Stimulated activated CD4-positive, alpha-beta T cell treated with anti-CD3 and anti-CD28 coated beads, Interleukin-12 subunit alpha, Interleukin-12 subunit beta, amount 100 ng/mL, for 48 hours (primary cell): ENCODE measurements at places on chromosomes 7 and 10.

DNA sequence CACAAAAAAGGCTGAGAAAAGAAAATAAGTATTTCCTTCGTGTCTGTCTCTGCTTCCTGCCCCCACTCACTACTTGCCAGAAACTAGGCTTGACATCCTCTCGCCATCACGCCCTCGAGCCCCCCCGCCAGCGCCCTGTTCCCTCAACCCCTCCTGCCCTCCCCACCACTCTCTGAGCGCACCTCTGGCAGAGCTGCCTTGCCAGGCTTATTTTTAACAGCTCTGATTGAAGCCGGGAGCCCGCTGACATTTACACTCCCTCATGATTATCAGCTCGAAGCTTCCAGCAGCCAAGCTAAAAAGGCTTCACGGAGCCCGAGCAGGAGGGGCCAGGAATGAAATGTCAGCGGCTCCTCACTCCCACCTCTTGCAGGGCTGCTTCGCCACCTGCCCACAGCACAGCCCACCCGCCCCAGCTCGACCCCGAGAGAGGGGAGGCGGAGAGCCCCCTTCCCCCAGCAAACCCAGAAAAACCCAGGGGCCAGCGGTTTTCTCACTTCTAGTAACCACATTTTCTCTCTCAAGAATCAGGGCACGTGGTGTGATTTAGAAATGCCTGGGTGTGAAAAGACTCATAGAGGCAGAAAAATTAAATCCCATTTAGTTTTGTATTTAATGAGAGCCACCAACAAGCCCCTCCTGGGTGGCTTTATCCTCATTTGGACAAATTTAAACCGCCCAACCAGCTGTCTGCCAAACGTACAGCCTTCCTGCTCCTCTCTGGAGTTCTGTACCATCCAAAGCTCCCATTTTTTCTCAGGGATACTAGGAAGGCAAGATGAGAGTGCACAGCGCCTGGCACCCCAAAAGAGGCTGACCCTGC, 89.3 kb downstream of the SLIT1 start:
- no peak for DNase-seq

DNA sequence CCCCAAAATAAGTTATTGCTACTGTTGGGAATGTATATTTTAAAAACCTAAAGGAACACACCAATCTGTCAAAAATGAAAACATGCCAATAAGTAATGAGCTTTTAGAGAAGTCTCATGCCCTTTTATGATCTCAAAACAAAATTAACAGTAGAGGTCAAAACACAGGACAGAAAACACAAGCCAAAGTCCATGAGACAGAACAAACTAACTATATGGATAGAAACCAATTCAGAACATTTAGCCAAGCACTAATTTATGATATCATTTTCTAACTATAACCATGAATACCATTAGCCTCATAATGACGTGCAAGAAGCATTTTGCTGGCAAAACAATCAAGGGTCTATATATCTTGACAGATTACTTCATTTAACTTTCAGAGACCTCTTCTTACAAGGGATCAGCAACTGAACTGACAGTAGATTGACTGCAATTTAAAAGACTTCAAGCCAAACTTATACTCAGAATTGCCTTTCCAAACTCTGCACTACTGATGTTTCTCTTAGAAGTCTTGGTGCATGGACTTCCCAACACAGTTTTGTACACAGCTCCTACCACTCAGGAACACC, 200.9 kb downstream of the DOCK4 start:
- DNase-seq: no peak

DNA sequence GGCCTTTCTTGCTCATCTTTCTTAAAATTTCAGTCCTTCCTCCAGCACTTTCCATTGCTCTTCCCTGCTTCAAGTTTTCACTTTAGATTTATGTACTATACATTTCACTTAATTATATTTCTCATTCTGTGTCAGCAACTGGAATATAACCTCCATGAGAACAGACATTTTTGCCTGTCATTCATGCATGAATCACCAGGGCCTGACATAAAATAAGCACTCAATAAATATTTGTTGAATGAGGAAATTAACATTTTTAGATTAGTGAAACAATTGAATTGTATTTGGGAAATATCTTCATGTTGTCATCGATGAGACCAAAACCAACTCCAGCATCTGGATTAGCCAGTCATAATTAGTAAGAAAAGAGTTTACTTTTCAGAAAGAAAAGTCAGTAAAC, 6.1 kb downstream of the SAMD9L start:
- no peak for DNase-seq

GRCh38 chr10:22247636-22248035, 29.8 kb upstream of the EBLN1 start:
- DNase-seq: no peak

GRCh38 chr10:120041807-120042559, 149.5 kb downstream of the SEC23IP start:
- no peak for DNase-seq

DNA sequence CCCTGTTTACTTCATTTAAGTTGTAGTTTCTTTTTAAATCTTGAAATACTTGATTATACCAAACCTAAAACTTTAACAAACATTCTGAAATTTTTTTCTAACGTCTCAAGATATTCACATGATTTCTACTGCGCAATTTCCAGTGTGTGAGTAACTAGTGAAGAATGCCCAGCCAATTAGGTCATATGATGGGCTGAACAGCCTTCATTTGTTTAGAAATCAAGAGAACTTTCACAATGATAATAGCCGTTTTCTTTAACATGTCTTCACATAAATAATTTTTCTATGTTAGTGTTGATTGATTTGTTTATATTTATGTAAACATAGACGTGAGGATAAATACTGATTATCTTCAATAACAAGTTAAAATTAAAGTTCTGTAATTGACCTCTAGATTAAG, 21.8 kb downstream of the STAM start:
- no peak for DNase-seq

DNA sequence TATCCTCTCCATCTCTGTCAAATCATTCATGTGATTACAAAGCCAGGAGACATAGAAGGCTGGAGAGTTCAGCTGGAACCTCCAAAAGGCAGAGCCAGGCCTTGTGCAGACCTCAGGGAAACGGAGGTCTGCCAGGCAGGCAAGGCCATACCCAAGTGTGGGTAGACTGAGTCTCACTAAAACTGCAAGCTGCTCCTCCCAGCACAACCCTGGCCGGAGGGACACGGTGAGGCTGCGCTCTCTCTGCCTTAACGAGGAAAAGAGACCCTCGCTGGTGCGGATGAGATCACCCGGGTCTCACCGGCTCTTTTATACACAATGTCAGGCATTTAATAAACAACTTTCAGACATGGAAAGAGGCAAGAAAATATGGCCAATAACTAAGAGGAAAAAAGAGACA, 66.1 kb upstream of the INPP5A start:
- DNase-seq: no peak

GRCh38 chr7:80859272-80859970, 59.4 kb downstream of the SEMA3C start:
- no peak for DNase-seq

- no peak for DNase-seq
Observed at GRCh38 chr10:73076360-73077183, 20.1 kb downstream of the P4HA1 start.

DNA sequence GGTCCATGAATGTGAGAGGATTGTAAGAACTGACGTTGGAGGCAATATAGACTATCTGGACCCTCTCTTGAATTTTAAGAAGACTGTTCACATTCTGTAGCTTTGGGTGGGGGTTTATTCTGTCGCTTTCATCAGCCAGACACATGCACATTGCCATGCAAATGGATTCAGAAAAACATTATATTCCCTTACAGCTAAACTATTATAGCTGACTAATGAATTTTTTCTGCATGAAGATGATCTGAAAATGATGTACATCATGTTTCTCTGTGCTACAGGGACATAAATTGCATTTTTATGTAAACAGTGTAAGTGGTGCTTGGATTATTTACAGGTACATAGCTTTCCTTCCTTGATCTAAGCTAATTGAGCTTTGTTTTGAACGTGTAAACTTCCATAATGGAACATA, 1.5 kb downstream of the MET start:
- DNase-seq: no peak

GRCh38 chr7:81407094-81407493, 362.8 kb downstream of the HGF start:
- no peak for DNase-seq

DNA sequence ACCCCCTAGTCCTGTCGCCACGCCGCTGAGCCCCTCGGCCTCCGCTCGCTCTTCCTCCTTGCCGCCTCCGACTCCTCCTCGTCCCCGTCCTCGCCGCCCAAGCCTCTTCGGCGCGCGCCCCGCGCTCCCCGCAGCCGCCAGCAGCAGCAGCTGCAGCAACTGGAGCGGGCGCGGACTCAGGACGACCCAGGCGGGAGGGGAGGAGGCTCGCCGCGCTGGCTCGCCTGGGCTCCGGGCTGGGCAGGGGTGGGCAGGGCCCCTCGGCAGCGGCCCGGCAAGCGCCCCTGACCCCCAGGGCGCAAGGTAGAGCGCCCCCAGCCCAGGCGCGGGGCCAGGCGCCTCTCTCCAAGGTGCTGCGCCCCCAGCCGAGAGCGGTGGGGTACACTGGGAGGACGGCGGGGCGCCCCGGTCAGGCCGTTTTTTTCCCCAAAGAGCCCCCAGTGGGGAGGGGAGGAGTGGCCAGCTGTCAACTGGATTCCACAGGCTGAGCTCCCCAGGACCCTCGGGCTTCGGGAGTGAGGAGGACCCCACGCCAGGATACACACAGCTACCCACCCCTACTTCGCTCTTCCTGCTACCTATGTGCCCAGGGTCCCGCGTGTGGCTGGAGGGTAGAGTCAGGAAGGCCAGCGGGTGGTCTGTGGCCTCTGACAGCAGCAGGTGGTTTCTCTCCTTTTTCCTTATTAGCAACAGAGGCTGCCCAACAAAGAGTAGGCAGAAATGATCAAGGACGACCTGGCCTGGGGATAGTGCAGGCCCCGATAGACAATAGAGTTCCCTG, 903 bp upstream of the KCNMA1 start:
- no peak for DNase-seq

DNA sequence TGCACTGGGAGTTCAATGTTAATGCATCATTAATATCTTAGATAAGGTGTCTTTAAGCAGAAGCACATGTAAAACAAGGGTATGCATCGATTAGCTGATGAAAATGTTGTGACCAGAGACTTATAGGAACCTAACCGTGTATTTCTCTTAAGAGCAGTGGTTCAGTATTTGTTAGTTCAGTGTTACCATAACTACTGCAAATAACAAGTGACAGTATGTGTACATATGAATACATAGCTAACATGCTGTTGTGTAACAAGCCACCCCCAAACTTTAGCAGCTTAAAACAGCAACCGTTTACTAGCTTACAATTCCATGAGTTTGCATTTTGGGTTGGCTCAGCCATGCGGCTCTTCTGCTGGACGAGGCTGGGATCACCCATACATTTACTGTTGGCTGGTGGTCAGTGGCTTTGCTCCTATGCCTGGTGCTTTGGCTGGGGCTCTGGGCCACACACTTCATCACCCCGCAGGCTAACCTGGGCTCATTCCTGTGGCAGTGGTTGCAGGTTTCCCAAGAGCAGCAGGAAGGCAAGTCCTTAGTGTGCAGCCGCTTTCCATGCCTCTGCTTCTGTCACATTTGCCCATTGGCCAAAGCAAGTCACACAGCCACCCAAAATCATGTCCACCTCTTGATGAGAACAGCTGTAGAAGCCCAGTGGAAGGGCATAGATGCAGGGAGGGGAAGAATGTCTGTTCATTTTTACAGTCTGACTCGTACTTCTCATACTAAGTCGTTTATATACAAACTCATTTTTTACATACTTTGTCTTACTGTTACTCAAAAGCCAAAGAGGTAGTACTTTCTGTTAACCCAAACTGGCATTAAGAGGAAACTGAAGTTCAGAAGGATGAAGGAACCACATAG, 103.3 kb upstream of the GATA3 start:
- DNase-seq: no peak

GRCh38 chr7:69510114-69510513, 88.2 kb upstream of the AUTS2 start:
- no peak for DNase-seq

- no peak for DNase-seq
Observed at GRCh38 chr10:34179280-34179679, 635.8 kb downstream of the PARD3 start.

- no peak for DNase-seq
Observed at GRCh38 chr7:129949292-129950133, 3.2 kb downstream of the UBE2H start.

DNA sequence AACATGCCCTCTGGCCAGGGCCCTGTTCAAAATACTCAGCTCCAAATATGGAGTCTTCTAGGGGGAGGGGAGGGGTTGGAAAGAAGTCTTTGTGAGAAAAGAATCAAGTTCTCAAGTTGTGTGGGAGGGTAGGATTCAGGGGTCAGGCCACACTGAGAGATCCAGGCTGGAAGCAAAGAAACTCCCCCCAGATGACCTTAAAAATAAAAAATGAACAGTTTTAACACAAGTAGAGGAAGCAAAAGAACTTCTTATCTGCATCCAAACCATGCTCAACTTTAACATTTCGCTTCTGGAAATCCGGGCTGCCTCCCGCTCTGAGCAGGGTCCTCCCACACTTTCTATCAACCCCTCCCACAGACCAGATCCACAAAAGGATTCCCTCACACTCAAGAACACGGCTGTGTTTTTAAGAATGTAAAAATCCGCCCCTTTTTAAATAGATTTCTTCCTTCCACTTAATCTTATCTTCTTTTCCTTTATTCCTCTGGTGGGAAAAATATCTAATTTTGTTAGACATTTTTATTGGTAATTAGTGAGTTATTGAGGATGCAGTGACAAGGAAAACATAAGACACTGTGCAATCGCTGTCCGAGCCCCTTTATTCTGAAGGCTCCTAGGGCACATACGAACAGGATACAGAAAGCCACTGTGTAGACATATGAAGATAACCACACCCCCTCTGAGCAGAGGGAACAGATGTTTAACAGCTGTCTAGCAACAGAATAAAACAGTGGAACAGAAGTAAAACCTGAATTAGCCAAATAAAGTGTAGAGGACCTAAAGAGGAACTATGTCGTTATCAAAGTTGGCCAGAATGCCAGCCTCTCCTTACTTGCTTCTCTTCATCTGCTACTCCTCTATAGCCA, 43.8 kb downstream of the CYTH3 start:
- DNase-seq: no peak

DNA sequence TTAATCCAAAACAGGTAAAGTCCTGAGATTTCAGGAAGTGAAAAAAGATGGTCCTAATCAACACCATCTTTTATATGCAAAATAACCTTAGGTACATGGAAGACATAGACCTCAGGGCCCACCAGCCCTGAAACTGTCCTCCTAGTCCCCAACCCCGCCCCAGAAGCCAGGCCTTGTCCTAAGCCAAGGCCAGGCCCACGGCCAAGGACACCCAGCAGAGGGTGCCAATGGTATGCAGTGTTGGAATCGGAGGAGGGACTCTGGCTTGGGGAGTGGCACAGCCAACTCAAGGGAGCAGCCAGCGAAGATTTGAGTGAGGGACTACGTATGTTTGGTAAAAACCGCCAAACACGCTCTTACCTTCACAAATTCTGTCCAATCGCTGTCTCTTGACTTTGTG, 96.7 kb downstream of the ZRANB1 start:
- no peak for DNase-seq

DNA sequence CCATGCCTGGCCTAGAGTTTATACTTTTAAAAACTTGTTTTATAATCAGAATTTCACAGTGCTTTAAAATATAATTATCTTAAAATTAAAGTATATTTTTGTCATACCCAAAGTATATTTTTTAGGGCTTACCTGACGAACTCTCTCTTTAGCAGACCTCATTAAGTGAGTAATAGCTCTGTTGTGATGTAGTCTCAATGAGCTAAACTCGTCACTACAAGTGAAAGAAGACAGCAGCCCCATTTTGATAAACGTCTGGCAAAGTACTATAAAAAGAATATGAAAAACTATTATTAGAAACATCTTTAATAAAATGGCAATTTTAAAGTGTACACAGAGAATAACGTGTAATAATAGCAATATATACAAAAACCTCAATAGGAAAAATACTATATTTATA, 18.6 kb downstream of the ANKRD61 start:
- no peak for DNase-seq
